H9 (cell line): ENCODE measurements at places on chromosomes 7 and 10. TPM values are rescaled to one million over a fixed set of nuclear protein-coding genes. Genes with fewer than 3 reads are reported as not detected.

- H3K36me3 ChIP-seq = peaks cover 11% of the 10 kb centered on the region; the same call in 1 of the 2 replicates
- no peaks in the 10 kb centered on the region for H3K27me3 ChIP-seq
- no peak overlapping the region for H3K27ac ChIP-seq
- no peak for DNase-seq
- H3K4me3 ChIP-seq = no peak overlapping the region
Observed at GRCh38 chr10:22505911-22506685, 160.8 kb downstream of the SPAG6 start.

- H3K27ac ChIP-seq = no peak overlapping the region
- H3K4me1 ChIP-seq = no peaks in the 10 kb centered on the region
- DNase-seq = no peak
- H3K4me3 ChIP-seq = no peak overlapping the region
- peaks cover 40% of the 10 kb centered on the region for H3K36me3 ChIP-seq
Observed at GRCh38 chr7:43721193-43721806, 8.0 kb downstream of the COA1 start.

CFAP70 gene
- total RNA-seq = 0.24 and 0.26 TPM in 2 replicates

HTR5A gene
- not detected in 2 replicates for total RNA-seq

LRRC18 gene
- total RNA-seq = not detected in 2 replicates
